Ureter (tissue), 1 donor: ENCODE measurements at places on chromosomes 2 and 18.

GRCh38 chr2:164675687-164676086 lies 54.4 kb upstream of the GRB14 start:
- DNase-seq = no peak

DNA sequence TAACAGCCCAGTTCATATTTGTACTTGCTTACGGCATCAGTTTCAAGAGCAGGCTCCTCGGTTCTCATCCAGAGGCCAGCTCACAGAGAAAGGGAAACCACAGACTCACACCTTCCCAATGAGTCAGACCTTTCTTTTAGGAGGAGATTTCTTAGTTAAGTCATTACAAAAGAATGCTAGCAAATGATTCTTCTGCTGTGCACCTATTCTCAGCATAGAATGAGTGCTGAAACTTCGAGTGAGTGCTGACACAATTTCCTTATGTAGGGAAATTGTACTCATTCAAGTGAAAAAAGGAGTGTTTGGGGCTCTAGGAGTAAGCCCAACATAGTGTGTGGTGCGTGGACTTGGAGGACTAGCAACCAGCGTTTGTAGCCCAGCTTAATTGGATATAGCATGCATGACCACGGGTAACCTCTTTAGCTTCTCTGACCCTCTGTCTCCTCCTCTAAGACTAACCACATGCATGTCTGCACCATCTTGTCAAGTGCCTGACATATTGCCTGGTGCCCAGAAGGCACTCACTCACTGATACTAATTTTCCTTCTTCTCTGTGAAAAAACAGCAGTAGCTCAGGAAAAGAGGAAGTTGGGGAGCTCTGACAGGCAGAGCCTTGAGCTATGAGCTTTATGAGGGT lies 87.0 kb downstream of the ALPK2 start:
- no peak for DNase-seq

DNA sequence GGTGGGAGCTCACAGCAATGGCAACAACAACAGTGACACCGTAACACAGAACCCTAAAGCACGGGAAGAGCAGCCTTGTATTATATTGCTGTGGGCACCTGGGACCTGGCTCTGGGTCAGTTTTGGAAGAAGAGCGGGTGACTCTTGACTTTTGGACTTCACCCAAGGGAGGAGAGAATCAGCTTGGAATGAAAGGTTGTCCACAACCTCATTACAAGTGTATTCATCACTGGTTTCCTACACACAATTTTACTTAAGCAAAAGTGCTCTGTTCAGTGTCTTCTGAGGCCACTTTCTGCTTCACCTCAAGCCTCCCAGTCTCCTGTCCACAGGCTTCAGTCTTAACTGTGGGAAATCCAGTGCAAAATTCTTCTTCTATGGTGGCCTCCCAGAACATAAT lies 263.8 kb downstream of the KCNE4 start:
- DNase-seq = no peak

GRCh38 chr2:182642328-182642727 lies 73.7 kb upstream of the DNAJC10 start:
- no peak for DNase-seq

- DNase-seq = no peak
Measured at GRCh38 chr2:220512419-220512818, 885.0 kb downstream of the SLC4A3 start.

- DNase-seq = no peak
Measured at GRCh38 chr2:73070643-73071359, 711 bp downstream of the SFXN5 start.

- DNase-seq = no peak
Measured at GRCh38 chr2:104849618-104850141, 4.2 kb upstream of the POU3F3 start.

- DNase-seq = no peak
Measured at GRCh38 chr18:70074116-70074515, 126.4 kb upstream of the CD226 start.

GRCh38 chr2:132656266-132656975 lies 13.6 kb downstream of the LYPD1 start:
- DNase-seq = no peak

DNA sequence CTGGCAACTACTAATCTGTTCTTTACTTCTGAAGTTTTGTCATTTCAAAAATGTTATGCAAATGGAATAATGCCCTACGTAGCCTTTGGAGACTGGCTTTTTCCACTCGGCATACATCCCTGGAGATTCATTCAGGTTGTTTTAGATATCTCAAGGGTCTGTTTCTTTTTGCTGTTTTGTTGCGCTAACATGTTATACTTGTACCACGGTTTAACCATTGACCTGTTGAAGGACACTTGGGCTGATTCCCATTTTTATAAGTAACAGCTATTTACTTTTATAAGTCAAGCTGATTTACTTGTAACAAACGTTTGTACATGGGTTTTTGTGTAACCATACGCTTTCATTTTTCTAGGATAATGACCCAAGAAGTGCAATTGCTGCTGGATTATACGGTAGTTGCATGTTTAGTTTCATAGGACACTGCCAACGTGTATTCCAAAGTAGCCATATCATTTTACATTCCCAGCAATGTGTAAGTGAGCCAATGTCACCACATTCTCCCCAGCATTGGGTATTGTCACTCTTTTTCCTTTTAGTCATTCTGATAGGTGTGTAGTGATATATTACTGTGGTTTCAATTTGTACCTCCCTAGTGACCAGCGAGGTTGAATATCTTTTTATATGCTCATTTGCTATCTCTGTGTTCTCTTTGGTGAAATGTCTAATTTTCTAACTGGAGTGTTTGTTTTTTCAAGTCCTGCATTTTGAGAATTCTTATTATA lies 36.5 kb upstream of the STAT4 start:
- no peak for DNase-seq

DNA sequence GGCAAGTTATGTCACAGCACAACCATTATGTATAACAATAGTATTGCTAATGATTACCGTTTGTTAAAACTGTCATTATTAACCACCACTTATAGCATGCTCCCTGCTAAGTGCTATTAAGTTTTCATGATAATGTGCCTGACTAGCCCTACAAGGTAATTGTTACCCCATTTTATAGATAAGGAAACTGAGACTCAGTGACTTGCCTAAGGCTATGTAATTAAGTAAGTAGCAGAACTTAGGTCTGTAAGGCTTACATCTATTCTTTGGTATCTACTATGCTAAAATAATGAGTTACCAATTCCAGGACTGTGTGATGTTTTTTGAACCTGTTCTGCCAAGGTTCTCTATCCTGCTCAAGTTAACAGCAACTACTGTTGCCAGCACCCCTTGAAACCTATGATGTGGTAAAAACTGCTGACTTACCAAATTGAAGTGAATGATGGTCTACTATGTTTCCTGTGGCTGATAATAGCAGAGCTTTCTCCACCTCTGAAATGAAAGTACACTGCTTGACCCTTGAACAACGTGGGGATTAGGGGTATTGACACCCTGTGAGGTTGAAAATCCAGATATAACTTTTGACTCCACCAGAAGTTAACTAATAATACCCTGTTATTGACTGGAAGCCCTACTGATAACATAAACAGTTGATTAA lies 18.2 kb downstream of the ACVR2A start:
- DNase-seq = no peak

GRCh38 chr18:30302181-30302580 lies 740.4 kb downstream of the DSC3 start:
- DNase-seq = no peak

DNA sequence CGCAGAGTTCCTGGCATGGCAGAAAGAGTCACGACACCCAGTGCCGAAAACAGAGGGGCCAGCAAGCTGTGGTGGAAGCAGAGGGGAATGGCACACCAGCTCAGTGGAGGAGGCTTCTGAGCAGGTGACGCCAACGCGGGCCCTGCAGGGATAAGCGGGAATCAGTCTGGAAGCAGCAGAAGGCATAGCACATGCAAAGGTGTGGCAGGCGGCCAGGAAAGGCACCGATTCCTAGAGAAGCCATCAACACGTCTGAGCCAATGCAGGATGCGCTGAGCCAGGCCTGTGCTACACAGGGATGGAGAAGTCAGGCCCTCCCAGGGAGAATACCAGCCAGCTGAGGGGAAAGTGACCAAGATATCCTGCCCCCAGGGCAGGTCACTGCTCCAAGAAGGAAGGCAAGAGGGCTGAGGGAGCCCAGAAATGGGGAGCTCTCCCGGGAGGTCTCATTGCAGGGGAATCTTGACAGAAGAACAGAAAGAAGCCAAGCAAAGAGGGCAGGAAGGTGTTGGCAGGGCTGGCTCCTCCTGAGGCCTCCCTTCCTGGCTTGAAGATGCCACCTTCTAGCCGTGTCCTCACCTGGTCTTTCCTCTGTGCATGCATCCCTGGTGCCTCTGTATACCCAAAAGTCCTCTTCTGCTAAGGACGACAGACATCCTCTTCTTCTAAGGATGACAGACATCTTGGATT lies 16.3 kb downstream of the TEX51 start:
- DNase-seq = peak; percentile 24

- DNase-seq = no peak
Measured at GRCh38 chr2:84427235-84428138, 31.6 kb downstream of the SUCLG1 start.

DNA sequence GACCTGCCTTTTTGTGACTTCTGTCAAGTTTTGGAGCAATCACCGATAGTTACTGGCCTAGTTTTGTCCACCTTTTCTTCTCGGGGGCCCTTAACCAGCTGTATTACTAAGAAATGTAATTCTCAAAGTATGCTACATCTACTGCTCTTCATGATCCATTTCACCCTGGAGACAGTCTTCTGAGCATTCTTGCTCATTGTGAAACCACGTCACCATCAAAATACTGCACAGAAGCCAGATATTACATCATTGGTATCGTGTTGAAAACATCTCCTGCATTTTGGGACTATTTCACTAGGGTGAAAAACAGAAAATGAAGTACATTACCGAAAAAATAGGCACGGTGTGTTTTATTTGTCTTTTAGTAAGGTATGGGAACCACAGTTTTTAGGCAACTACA lies 11.7 kb downstream of the LYPD6B start:
- no peak for DNase-seq

- DNase-seq = no peak
Measured at GRCh38 chr2:133411857-133412256, 156.4 kb downstream of the NCKAP5 start.

GRCh38 chr2:65576861-65577601 lies 144.6 kb upstream of the SPRED2 start:
- no peak for DNase-seq

DNA sequence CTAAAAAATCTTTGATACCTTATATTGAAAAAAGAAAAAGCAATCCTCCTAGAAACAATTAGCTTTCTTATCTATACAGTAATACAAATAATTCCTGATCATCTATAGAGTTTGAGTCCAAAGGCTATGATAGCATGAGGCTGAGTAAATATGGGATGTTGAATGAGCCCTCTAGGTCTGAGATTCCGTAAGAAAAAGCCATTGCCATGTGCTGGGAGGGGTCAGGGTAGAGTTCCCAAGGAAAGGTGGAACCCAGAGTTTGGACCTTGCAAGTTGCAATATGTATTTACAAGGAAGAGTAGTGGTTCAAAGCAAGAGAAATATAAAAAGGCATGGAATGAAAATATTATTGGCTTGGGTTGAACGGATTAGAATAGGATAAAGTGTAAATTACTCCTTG lies 178.1 kb downstream of the DCC start:
- no peak for DNase-seq

DNA sequence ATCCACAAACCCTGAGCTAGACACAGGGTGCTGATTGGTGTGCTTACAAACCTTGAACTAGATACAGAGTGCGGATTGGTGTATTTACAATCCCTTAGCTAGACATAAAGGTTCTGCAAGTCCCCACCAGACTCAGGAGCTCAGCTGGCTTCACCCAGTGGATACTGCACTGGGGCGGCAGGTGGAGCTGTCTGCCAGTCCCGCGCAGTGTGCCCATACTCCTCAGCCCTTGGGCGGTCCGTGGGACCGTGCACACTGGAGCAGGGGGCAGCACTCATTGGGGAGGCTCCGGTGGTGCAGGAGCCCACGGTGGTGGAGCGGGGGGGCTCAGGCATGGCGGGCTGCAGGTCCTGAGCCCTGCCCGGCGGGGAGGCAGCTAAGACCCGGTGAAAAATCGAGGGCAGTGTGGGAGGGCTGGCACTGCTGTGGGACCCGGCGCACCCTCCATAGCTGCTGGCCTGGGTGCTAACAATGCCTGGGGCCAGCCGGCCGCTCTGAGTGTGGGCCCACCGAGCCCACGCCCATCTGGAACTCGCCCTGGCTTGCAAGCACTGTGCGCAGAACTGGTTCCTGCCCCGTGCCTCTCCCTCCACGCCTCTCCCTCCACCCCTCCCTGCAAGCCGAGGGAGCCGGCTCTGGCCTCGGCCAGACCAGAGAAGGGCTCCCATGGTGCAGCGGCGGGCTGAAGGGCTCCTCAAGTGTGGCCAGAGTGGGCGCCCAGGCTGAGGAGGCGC lies 75.6 kb downstream of the MOB4 start:
- peak; percentile 62 for DNase-seq

- DNase-seq = no peak
Measured at GRCh38 chr2:25030702-25031101, 11.2 kb upstream of the EFR3B start.

DNA sequence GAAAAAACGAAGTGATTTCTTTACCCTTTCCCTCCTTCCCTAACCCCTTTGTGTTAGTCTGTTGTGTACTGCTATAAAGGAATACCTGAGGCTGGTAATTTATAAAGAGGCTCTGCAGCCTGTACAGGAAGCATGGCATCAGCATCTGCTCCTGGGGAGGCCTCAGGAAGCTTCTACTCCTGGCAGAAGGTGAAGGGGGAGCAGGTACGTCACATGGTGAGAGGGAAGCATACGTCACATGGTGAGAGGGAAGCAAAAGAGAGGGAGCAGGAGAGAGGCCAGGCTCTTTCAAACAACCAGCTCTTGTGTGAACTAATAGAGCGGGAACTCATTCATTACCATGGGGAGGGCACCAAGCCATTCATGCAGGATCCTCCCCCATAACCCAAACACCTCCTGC lies 126.2 kb downstream of the CAPN13 start:
- peak; percentile 6 for DNase-seq

DNA sequence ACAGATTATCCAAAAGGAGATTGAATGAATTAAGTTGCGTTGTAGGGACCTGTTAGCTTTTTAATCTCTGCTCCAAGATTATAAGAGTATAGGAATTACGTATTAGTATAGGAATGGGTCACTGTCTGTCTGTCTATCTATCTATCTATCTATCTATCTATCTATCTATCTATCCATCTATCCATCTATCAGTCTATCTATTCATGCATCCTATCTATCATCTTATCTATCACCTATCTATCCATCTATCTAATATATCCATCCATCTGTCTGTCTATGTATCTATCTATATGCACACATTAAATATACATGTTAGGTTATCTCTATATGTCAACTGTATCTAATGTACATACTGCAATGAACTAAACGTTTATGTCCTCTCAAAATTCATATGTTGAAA lies 255.8 kb downstream of the LPIN1 start:
- no peak for DNase-seq

DNA sequence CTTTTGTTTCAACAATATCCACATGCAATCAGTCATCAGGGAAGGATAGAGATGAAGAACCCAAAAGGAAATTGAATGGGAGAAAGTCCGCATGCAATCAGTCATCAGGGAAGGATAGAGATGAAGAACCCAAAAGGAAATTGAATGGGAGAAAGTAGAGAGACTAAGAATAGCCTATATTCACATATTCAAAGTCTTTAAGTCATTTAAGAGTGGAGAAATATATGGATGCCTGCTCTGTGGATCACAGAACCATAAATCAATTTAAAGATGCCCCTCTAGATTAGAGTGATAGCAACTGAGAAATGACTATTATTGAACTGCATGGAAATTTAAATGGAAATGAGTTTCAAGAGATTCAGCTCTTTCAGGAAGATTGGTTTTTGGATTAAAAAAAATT lies 90.0 kb upstream of the LPIN2 start:
- no peak for DNase-seq

- no peak for DNase-seq
Measured at GRCh38 chr2:217199255-217199630, 339.4 kb upstream of the TNP1 start.

- no peak for DNase-seq
Measured at GRCh38 chr2:86185517-86186212, 9.6 kb downstream of the IMMT start.
